Panc1 (cell line): ENCODE measurements at places on chromosomes 4 and X.

DNA sequence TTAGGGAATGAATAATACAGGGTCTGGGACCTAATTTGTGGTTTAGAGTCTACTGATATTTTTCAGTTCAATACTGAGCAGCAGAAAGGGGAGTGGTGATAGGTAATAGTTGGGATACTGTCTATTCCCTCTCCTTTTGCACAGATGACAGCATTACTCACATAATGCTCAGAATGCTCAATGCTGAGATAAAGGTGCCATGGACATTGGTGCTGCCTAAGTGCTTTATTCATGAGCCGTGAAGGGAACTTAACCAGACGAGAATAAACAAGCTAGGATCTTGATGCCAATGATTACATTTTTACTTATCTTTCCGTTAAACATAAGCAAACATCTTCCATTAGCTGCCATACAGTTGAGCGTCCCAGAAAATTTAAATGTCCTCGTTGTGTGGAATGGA lies 75.6 kb downstream of the STK32B start:
- no peak for DNase-seq

DNA sequence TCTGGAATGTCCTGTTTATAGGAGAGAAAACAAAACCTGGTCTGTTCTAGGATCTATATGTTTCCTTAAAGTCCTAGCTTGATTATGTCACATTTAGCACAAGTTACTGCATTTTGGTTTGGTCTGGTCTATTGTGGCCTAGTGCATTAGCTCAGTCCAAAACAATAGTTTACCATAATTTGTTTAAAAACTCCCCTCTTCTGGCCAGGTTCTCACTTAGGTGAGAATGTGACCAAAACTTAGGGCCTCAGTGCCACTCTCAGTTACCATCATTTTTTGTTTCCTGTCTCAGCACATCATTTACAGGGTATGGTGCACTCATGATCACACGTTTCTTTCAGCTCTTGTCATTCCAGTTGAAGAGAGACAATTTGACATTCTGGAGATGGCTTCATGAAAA lies 378.5 kb downstream of the KLHL4 start:
- DNase-seq: no peak

DNA sequence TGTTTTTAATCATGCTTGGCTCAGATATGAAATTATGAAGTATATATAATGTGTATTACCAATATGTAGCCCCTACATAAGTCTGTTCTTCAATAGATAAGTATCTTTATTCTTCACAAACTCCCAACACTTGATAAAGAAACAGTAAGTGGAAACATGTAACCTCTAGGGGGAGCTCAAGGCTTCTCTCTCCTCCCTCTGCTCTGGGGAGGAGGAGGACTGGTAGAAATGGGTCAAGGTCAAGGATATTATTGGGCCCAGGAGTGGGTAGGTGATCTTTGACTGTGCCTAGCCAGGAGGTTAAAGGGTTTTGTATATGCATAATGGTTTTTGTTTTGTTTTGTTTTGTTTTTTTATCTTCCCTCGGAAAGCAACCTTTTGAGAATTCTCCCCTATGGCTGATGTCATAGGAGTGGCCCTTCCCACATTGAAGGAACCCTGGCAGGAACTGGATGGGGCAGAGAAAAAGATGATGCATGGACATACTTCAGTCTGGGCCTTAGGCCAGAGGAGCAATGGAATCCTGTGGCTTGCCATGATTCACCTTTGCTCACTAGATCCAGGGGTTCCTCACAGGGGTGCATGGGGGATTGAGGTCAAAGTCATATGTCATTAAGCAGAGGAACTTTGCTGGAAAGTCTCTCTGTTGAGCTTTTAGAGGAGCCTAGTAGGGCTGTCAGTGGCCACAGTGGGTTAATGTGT lies 460.3 kb downstream of the MID1IP1 start:
- DNase-seq: peak; percentile 4

- no peak for DNase-seq
Measured at GRCh38 chr4:11472535-11472934, 43.8 kb upstream of the HS3ST1 start.

DNA sequence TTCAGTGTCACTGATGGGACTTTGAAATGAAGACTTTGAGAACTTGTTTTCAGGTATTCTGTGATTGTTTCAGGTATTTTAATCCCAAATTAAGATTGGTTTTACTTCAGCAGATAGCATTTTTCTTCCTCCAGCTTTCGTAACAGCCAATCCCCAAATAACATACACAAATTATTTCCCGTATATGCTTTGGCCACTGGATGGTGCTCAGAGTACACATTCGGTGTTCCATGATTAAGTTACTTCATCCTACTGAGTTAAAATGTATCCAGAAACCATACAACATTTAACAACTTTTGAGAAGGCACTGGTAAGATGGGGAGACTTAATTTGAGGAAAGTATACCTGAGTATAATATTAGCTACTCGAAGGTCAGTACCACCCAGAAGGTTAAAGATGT lies 233.4 kb upstream of the FAM47A start:
- DNase-seq: no peak

GRCh38 chrX:47529548-47529947 lies 31.5 kb upstream of the ARAF start:
- DNase-seq: no peak

DNA sequence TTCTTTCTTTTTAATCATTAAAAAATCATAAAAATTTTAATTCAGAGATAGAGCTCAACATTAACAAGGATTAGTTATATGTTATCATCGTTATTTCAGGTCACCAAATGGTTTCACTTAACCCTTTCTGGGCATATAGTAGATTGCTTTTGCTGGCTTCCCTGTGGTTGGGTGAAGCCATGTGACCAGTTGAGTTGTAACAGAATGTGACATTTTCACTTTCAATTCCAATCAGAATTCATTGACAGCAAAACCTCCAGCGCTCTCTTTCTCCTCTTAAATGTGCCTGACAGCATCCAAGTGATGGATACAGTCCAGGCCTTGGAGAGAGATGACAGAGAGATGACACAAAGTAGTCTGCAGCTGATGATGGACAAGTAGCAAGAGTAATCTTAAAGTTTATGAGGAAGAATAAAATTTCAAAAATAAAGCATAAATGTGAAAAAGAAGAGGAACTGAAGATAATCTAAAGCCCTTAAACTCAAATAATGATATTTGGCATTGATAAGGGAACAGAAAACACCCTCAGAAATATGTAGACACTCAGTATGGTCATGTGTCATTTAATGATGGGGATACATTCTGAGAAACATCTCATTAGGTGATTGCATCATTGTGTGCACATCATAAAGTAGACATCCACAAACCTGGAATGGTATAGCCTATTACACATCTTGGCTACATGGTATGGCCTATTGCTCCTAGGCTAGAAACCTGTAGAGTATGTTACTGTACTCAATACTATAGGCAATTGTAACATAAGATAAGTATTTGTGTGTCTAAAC lies 92.3 kb upstream of the QRFPR start:
- DNase-seq: no peak

- no peak for DNase-seq
Measured at GRCh38 chrX:50952406-50952805, 41.9 kb downstream of the BMP15 start.

- DNase-seq: no peak
Measured at GRCh38 chr4:105551965-105552746, at the start of gene ARHGEF38. ARHGEF38 (plus strand) TSS chr4:105552620; CDS start chr4:105552766, 146 bp downstream.
